ENCODE measurements at places on chromosomes 16 and 17. TPM values are rescaled to one million over a fixed set of nuclear protein-coding genes. Genes with fewer than 3 reads are reported as not detected.

Gene KRT25
- 0.62 TPM for total RNA-seq

Gene CDH11
- 70.5 TPM for total RNA-seq

Gene RDM1
- not detected for total RNA-seq

Gene KRTAP4-6
- total RNA-seq = not detected

Gene FOXL1
- 8.6 TPM for total RNA-seq

Gene CES5A
- total RNA-seq = not detected

Gene FNDC8
- total RNA-seq = not detected

Gene RAB37
- total RNA-seq = 2.2 TPM

Gene TP53TG3B
- total RNA-seq = 0.57 TPM

Gene FBXW10
- 1.8 TPM for total RNA-seq

Gene FN3K
- total RNA-seq = 32.2 TPM

Gene ARHGAP27
- total RNA-seq = 37.9 TPM

Gene CRISPLD2
- total RNA-seq = 186 TPM

Gene KREMEN2
- total RNA-seq = 1.4 TPM

Gene GAN
- 8.2 TPM for total RNA-seq

Gene TMEM238L
- 7.7 TPM for total RNA-seq

Gene NKD1
- 7.0 TPM for total RNA-seq

Gene SEPTIN1
- 4.2 TPM for total RNA-seq

Gene RNF222
- not detected for total RNA-seq

Gene ACSM2A
- 0.17 TPM for total RNA-seq

Gene MYH13
- not detected for total RNA-seq

GRCh38 chr17:61517843-61518606 lies 65.8 kb downstream of the TBX4 start:
- no peak for DNase-seq

- DNase-seq = no peak
Measured at GRCh38 chr17:73614256-73614655, 30.0 kb downstream of the SDK2 start.

GRCh38 chr16:55900616-55901393 lies 25.6 kb upstream of the CES5A start:
- no peak for DNase-seq

- no peak for DNase-seq
Measured at GRCh38 chr16:58044266-58045019, 18.9 kb downstream of the MMP15 start.

DNA sequence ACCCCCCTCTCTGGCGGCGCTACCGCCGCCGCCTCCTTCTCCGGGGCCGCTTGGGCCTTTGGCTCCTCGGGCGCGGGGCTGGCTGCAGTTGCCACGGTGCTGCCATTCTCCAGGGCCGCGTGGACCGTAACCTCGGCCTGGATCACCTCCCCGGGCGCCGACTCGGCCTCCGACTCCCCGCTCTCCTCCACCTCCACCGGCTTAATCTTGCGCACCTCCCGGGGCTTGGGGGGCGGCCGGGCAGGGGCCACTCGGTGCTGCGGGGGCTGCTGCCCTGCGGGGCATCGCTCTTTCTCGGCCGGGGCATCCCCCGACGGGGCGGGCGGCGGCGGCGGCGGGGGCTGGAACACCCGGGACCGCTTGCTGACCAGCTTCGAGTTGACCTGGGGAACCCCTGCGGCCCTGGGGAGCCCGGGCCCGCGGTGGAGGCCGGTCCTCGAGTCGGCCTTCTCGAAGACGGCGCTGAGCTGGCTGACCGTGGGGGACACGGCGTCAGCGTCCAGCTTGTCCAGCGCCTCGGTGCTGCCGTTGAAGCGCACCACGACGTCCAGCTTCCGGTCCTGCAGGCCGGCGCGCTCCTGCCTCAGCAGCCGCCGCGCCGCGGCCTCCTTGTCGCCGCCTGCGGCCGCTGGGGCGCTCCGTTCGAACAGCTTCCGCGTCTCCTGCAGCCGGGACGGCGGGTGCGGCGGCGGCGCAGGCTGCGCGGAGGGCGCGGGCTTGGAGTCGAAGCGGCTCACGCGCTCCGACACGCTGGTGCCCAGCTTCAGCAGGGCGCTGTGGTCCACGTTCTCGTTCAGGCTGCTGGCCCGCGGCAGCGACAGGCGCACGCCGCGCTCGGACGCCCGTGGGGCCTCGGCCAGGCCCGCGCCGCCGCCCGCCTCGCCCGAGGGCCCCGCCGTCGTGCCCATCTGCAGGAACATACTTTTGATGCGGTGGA lies 792 bp downstream of the PPP1R9B start:
- peak; percentile 47 for DNase-seq

- no peak for DNase-seq
Measured at GRCh38 chr17:16106161-16106891, 106.7 kb downstream of the TTC19 start.

GRCh38 chr16:2229091-2229490 lies 5.7 kb downstream of the E4F1 start:
- no peak for DNase-seq

DNA sequence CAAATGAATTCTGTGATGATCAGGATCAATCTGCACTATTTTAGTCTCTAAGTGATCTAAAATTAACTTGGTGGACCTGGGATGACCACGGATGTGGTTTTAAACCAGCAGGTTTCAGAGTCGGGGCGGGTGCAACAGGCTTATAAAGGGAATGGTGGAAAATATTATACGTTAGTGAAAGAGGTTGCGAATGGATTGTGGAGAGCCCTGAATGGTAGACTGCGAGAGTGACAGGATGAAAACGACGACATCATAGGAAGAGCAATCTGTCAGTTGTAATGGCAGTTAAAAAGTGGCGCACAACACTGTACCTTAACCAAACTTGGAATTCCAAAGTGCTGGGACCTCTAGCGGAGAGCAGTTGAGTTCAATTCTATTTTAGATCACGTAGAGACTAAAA lies 1.2 kb upstream of the CYB5B start:
- no peak for DNase-seq

DNA sequence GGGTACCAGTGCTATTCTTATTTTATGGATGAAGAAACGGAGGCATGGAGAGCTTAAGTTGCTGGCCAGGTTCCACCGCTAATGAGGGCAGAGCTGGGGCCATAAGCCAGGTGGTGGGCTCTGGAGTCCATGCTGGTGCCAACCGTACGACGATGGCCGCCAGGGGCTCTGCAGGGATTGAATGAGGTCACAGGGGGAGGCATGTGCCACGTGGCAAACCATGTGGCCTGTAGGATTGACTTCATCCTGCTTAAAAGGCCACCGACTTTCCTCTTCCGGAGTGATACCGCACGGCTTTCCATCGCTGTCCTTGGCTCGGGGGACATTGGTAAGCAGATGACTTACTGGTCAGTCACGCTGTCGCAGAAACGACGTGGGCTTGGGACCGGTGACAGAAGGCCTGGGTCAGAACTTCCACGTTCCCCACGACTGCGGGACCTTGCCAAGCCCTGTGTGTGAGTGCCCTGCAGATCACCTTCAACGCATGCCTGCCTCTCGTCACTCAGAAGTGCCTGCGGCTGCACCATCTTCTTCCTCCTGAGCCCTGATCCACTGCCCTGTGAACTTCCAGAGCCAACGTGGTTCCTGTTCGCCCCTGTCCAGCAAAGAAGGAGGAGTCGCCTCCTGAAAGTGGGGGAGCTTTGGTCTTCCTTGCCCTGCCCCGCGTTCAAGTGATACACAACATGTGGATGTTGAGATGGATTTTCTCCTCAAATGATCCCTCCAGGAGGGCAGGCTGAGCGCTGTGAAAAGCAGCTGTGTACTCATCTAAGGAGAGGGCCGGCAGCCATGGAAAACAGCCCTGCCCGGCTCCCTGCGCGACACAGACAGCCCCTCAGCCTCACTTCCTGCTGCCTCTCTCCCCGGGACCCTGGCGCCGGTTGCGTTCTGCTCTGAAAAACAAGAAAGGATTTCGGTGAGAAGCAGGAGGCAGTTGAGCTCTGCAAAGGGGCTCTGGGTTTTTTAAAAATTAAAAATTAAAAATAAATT lies 176.7 kb downstream of the C16orf95 start:
- no peak for DNase-seq

DNA sequence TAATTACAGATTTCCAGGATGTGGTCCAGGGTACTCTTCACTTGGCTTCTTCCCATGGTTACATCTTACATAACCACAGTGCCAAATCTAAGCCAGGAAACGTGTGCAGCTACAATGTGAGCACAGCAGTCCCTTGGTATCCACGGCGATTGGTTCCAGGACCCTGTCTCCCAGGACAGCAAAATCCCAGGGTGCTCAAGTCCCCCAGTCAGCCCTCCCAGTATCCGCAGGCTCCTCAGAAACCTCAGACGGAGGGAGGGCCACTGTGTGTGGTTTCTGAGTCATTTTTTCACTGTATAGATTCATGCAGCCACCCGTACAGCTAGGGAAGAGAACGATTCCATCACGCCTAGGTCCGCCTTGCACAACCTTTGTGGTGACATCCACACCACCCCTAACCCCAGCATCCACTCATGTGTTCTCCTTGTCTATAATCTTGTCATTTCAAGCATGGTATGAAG lies 11.1 kb upstream of the ATP2C2 start:
- DNase-seq = peak; percentile 50

- no peak for DNase-seq
Measured at GRCh38 chr16:10967986-10968385, 23.6 kb downstream of the CLEC16A start.

- no peak for DNase-seq
Measured at GRCh38 chr17:38864636-38865398, 5.0 kb upstream of the LASP1 start.

DNA sequence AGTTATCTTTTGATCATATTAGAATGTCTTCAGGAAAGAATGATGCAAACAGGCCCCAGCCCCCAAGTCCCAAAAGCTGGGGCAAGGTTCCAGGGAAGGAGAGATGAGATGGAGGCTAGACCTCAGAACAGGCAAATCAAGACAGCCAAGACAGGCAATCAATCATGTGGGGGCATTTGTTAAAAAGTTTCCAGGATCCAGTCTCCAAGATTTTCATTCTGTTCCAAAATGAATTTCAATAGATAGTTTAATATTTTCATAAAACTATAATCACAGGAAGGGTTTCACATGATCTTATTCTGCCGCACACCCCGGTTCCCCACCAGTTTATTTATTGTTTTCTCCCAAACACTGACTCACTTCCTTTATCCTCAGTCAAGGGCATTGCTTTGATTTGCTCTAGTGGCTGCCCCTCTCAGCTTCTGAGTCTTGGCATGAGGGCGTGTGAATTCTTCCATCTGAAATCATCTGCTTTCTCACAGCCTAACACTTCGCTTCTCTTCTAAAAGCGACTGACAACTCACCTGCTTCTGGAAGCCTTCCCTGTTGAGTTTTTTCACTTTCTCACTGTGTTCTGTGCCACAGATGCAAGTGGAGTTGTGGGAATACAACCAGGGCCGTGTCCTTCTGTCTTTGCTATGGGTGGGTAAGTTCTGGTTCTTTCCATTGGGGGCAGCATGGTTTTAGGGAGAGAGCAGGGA lies 12.2 kb upstream of the TERF2 start:
- no peak for DNase-seq

DNA sequence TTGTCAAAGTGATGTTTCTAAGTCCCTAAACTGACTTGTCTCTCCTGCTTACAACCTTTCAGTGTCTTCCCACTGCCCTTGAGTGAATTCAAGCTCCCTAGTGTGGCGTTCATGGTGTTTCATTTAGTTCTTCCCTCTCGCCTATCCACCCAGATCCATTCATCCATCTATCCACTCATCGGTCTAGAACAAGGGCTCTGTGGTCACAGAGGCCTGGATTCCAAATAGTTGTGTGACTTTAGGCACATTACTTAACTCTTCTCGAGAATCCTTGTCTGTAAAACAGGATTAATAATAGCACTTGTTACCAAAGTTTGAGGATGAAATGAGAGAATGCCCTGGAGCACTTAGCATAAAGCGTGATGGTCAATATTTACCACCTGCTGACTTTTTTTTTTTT lies 870 bp upstream of the TAC4 start:
- DNase-seq = no peak

DNA sequence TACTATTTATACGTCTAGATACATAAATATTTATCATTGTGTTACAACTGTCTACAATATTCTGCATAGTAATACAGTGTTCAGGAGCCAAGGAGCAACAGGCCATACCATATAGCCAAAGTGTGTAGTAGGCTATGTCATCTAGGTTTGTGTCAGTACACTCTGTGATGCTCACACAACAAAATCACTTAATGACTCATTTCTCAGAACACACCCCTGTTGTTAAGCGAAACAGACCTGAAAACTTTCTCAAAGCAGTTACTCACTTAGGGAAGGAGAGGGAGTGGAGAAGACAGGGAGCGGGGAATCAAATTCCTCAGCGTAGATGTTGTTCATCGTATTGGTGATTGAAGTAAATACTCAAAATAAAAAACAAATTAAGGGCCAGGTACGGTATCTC lies 269.5 kb downstream of the STX8 start:
- DNase-seq = no peak

All from prostate gland (tissue), 2 donors.